ENCODE measurements at places on chromosomes 3 and 15.
A peak's percentile ranks its signal among the peaks of the same experiment; 100 is the strongest.

GRCh38 chr15:39690881-39691634 lies 91.6 kb downstream of the FSIP1 start:
- no peak for DNase-seq

GRCh38 chr3:123365450-123366143 lies 83.3 kb downstream of the ADCY5 start:
- DNase-seq = no peak

GRCh38 chr3:51371943-51372557 lies 13.0 kb upstream of the MANF start:
- DNase-seq = no peak

DNA sequence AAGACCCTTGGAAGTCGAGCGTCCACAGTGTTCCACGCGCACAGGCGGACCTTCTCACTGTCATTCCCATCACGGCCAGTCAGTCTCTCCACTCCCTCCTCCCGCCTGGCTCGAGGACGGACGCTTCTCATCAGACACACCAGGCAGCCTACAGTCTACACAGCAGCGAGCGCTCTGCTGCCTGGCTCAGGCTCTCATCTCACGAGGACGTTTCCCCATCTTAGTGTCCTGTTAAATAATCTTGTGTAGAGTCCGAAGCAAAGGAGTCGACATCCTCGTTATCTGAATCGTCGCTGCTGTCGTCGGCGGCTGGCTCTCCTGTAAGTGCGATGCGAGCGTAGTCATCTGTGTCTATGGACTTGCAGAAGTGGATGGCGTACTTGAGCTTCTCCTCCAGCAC lies 12.4 kb upstream of the OCA2 start:
- no peak for DNase-seq

DNA sequence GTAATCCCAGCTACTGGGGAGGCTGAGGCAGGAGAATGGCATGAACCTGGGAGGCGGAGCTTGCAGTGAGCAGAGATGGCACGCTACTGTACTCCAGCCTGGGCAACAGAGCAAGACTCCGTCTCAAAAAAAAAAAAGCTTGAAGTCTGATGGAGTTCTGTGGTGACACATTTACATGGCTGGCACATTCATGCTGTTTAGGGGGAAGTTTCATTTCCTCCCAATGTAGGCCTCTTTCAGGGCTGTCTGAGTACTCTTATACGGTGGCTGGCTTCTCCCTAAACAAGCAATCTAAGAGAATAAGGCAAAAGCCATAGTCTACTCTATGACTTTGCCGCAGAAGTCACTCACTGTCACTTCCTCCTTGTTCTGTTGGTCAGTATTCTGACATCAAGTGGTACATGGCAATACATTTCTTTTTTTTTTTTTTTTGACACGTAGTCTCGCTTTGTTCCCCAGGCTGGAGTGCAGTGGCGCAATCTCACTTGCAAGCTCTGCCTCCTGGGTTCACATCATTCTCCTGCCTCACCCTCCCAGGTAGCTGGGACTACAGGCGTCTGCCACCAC lies 41.2 kb downstream of the OIP5 start:
- no peak for DNase-seq

GRCh38 chr3:54014067-54014466 lies 108.3 kb upstream of the CACNA2D3 start:
- DNase-seq = no peak

- no peak for DNase-seq
These were observed 165.8 kb downstream of the VPS8 start for GRCh38 chr3:184977796-184978195.

- DNase-seq = no peak
These were observed 11.2 kb downstream of the SH3GL3 start for GRCh38 chr15:83458381-83458780.

- DNase-seq = no peak
These were observed 951 bp downstream of the TARS3 start for GRCh38 chr15:101723171-101723873.

- DNase-seq = no peak
These were observed 59.9 kb downstream of the ARHGEF26 start for GRCh38 chr3:154180836-154181691.

DNA sequence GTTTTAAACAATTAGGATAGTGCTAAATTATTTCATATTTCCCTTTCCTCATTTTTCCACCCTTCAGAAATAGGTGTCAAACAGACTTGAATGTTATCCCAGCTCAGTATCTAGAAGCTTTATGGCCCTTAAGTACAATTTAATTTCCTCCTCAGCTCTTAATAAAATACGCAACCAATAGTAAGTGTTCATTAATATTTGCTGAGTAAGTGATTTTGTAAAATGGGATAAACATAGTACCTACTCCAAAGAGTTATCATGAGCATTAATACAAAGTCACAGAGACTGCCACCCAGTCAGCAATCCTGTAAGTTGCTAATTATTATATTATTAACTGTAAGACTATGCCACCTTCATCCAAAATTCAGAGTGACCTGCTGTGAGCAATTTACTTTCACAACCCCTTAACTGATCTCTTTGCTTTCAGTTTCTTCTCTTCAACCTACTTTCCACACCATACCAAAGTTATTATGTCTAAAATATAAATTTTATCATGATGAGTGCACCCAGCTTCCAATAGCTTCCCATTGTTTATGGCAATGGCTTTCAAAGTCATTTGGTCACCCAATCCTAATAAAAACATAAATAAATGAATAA lies 30.7 kb upstream of the CLDN1 start:
- no peak for DNase-seq

DNA sequence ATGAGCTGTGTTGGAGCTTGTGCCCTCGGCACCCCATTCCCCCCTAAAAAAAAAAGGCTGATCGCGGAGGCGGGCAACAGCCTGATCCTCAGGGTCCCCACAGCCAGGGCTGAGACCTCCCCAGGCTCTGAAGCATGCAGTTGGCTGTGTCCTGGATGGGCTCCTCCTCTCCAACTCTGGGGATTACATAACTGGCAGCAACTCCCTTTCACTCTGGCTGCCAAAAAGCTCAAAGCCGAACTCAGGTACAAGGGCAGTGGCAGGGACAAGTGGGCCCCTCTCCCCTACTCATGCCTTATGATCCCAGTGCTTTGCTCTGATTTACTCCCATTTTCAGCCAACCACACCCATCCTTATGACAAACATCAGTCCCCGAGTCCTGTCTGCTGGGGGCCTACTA lies 18.3 kb downstream of the TPRA1 start:
- no peak for DNase-seq

GRCh38 chr3:17431004-17431403 lies 311.4 kb downstream of the TBC1D5 start:
- DNase-seq = no peak

DNA sequence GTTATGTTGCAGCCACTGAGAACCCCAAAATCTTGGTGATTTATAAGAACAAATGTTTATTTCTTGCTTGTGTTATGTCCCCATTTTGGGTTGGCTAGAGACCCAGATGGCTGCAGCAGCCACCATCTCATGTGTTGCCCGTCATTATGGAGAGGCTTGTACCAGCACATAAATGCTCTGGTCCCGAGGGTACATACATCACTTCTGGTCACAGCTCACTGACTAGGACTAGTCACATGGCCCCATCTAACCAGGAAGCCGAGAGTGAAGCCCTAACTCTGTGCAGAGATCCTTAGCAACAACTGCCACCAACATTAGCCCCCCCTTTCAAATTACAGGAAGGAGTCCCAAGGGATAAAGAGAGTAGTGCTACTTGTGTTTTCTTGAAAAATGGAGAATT lies 25.5 kb upstream of the HACD2 start:
- peak; percentile 98 for DNase-seq
